ENCODE measurements at places on chromosomes 6 and 20. TPM values are rescaled to one million over a fixed set of nuclear protein-coding genes. Genes with fewer than 3 reads are reported as not detected.

The SIRPD gene
- not detected for total RNA-seq

The TRIM10 gene
- not detected for total RNA-seq

The CRIP3 gene
- 4.1 TPM for total RNA-seq

The ZBP1 gene
- not detected for total RNA-seq

DNA sequence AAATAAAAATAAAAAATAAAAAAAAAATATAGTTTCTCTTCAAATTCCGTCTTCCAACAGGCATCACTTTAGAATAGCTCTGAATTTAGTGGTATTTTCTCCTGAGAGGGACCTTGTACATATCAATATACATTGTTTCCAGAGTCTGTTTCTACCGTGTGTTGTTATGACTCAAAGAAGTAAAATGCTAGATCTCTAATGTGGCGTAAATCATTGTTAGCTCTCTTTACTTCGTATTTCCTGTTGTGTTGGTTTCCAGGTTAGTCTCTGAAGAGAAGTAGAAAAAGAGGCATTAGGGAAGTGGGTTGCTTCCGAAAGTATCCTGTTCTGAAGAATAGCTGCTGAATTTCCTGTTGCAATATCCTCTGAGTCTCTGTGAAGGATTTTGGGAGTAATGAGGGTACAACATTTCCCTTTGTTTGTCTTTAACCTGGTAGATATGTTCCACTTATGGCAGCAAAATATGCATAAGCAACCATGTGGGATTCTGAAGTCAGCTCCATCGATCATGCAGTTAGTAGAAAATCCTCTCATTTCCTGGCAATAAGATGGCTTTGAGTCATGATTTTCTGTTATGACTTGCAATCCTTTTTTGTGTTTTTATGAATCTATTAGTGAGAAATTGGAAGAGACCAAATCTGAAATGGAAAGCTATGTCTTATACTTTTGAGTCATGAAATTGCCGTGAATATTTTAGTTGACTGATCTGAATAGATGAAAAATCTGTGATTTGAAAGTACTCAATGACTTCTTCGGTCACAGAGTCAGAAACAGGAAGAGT, 42.0 kb upstream of the MCHR2 start:
- DNase-seq: no peak

DNA sequence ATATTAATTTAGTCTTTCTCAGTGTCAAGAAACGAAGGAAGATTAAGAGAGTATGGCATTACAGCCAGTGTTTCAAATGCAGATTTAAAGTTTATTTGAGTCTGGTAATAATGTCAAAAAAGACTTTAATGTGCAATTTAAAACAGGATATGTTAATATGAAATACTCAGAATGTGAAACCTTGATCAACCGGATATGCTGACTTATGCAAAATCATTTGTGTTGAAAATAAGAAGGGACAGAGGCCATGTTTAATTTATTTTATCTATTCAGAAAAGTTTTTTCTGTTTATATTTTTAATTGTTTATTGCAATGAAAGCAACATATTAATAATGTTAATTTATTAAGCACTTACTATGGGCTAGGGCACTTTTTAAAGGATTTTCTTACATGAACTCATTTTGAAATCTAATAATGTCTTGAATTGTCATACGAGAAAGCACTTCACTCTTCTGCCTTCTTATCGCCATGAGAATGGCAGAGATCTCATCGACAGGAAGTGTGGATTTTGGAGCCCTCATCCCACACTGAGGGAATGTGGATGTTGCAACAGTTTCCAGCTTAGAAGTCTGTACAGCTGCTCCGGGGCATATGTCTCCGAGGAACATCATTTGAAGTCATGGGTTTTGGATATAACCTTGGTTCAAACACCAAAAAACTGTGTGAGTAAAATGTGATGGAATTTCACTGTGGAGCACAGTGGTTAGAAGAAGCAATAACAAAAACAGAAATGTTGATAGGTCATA, 1410.4 kb downstream of the EPHA7 start:
- DNase-seq: no peak

GRCh38 chr6:75374961-75375400, 90.4 kb upstream of the TMEM30A start:
- DNase-seq: no peak
